K562 (cell line): ENCODE measurements at places on chromosomes 3 and 15. TPM values are rescaled to one million over a fixed set of nuclear protein-coding genes. Genes with fewer than 3 reads are reported as not detected.
A peak's percentile ranks its signal among the peaks of the same experiment; 100 is the strongest.

Gene GPR171
- total RNA-seq = 0.11 TPM in 1 of 2 replicates, not detected in the other

Gene HRG
- not detected in 2 replicates for total RNA-seq

Gene CGNL1
- 0.07 and 0.18 TPM in 2 replicates for total RNA-seq

Gene KNG1
- 0.07 and 0.09 TPM in 2 replicates for total RNA-seq

Gene MYZAP
- not detected in 2 replicates for total RNA-seq

Gene ZPLD1
- total RNA-seq = not detected in 2 replicates

Gene ACTL6A
- 107 TPM in 2 replicates for total RNA-seq

Gene NMNAT3
- total RNA-seq = 6.8 and 7.1 TPM in 2 replicates

Gene HGD
- 0.51 TPM in 1 of 2 replicates, not detected in the other for total RNA-seq

Gene SLC41A3
- total RNA-seq = 18.1 and 18.9 TPM in 2 replicates

Gene MGA
- total RNA-seq = 43.3 and 45.3 TPM in 2 replicates

Gene CFAP91
- not detected in 2 replicates for total RNA-seq

GRCh38 chr3:81592101-81592500 is 169.3 kb downstream of the GBE1 start:
- H3K27ac ChIP-seq = no peak overlapping the region
- DNase-seq = no peak
- no peaks in the 10 kb centered on the region for H3K4me1 ChIP-seq
- H3K4me3 ChIP-seq = no peak overlapping the region
- H3K36me3 ChIP-seq = peaks cover 2% of the 10 kb centered on the region; the same call in 1 of the 3 replicates

GRCh38 chr3:175434561-175434960 is 575.4 kb downstream of the NAALADL2 start:
- H3K27me3 ChIP-seq = no peaks in the 10 kb centered on the region
- no peak overlapping the region for H3K4me3 ChIP-seq
- DNase-seq = no peak
- H3K27ac ChIP-seq = no peak overlapping the region

GRCh38 chr3:43953814-43954692 is 263.3 kb downstream of the ABHD5 start:
- no peak for DNase-seq
- no peaks in the 10 kb centered on the region for H3K36me3 ChIP-seq
- peaks cover 42% of the 10 kb centered on the region for H3K27me3 ChIP-seq
- no peaks in the 10 kb centered on the region; the same call in 2 of the 3 replicates for H3K4me1 ChIP-seq
- H3K27ac ChIP-seq = no peak overlapping the region

DNA sequence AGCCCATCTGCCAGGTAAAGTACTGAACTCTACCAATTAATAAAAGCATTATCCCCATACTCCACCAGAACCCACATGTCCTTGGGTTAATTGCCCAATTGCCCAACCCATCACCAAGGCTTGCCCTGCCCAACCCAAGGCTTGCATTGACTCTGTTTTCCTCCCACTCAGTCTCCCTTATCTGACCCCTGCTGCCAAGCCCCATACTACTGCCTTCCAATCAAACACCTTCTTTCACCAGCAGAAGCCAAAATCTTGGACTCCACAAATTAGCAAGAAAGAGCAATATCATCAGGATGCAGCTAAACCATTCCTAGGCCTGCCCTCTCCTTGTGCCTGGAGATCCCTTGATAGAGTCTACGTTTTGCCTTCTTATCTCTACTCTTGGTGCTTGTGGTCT is 602.9 kb downstream of the NTRK3 start:
- H3K27me3 ChIP-seq = no peaks in the 10 kb centered on the region
- no peak for DNase-seq
- H3K36me3 ChIP-seq = peaks cover 24% of the 10 kb centered on the region; the same call in 1 of the 3 replicates
- H3K4me1 ChIP-seq = peaks cover 21% of the 10 kb centered on the region
- H3K27ac ChIP-seq = no peak overlapping the region; the same call in 2 of the 3 replicates

DNA sequence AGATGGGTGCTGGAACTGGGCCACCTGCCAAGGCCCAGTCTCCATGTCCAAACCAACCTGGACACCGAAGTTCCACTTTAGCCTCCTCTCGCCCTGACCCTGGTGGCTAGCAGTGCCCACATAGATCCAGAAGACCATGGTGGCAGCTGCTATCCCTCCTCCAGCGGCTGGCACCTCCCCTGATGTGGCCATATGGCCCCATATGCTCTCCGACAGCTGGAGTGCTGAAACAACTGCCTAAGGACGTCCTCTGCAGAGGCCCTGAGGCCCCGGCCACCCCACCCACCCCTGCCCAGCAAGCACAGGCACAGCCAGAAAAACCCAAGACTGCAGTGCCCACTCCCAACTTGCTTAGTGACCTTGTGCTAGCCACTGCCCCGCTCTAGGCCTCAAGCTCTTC is 182.3 kb upstream of the LINGO1 start:
- DNase-seq = no peak
- no peak overlapping the region for H3K27ac ChIP-seq
- H3K36me3 ChIP-seq = no peaks in the 10 kb centered on the region
- H3K4me1 ChIP-seq = no peaks in the 10 kb centered on the region

DNA sequence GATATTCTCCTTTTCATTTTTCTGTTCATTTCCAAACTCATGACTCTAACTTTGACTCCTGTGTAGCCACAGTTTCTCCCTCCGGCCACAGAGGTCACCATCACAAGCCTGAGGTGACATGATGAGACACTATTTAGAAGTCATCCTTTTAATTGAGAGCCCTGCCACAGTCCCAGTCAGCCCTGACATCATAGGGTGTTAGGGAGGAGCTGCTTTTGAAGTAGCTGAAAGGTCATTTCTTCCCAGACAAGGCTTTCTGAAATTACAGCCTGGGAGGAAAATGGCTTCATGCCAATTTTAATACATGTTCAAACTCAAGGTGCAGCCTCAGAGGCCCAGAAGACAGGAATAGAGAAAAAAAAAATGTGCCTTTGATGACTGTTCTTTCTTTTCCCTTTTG is 532.8 kb upstream of the TGFBR2 start:
- no peaks in the 10 kb centered on the region for H3K27me3 ChIP-seq
- H3K4me3 ChIP-seq = no peak overlapping the region
- no peaks in the 10 kb centered on the region for H3K36me3 ChIP-seq
- DNase-seq = no peak

- no peaks in the 10 kb centered on the region for H3K36me3 ChIP-seq
- no peak overlapping the region for H3K4me3 ChIP-seq
- no peak for DNase-seq
- no peaks in the 10 kb centered on the region; the same call in none of the 2 replicates for H3K27me3 ChIP-seq
These were observed 49.2 kb upstream of the CCDC54 start for GRCh38 chr3:107328069-107328468.

GRCh38 chr15:40365624-40366456 is 7.8 kb downstream of the DISP2 start:
- no peaks in the 10 kb centered on the region for H3K36me3 ChIP-seq
- H3K27me3 ChIP-seq = no peaks in the 10 kb centered on the region; the same call in 2 of the 3 replicates
- H3K27ac ChIP-seq = no peak overlapping the region
- no peak for DNase-seq
- H3K4me3 ChIP-seq = no peak overlapping the region

GRCh38 chr15:52282418-52282817 is 13.2 kb downstream of the MYO5C start:
- H3K4me1 ChIP-seq = no peaks in the 10 kb centered on the region
- no peaks in the 10 kb centered on the region for H3K36me3 ChIP-seq
- no peak for DNase-seq

GRCh38 chr3:185042312-185043050 is 110.4 kb downstream of the C3orf70 start:
- DNase-seq = no peak
- H3K4me3 ChIP-seq = no peak overlapping the region
- no peaks in the 10 kb centered on the region for H3K36me3 ChIP-seq
- no peaks in the 10 kb centered on the region for H3K27me3 ChIP-seq
- no peak overlapping the region for H3K27ac ChIP-seq

DNA sequence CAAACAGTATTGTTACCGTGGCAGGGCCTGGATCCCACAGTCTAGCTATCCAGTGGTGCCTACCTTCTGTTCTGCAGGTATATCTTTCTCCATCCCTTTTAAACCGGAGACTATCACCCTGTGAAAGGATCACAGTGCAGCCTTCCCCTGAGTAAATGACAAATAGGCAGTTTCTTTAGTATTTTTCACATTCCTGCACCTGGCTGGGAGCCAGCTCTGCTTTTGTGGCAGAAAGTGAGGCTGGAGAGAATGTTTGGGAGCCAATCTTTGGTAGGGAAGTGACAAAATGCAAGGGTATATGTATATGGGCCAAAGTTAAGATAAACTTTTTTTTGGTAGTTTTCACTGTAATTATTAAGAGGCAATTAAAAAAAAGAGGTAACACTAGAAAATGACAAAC is 54.8 kb downstream of the ARHGEF26 start:
- H3K4me3 ChIP-seq = no peak overlapping the region
- DNase-seq = no peak
- H3K36me3 ChIP-seq = no peaks in the 10 kb centered on the region
- H3K27me3 ChIP-seq = no peaks in the 10 kb centered on the region
- no peak overlapping the region for H3K27ac ChIP-seq

DNA sequence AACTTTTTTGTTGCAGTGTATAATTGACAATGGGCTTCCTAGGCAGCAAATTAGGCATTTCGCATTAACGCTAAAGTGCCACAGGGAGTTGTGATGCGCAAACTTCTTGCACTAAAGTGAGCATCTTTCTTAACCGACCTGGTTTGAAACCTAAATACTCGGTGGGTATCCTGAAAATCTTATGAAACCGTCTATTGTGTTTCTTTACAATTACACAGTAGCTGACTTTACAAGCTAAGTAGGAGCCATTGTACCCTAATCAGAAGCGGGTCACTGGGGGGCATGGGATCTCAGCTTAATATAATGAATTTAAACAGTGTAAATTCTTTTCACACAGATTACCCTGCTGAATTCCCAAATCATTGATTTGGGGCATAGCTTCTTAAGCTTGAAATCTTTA is 328.0 kb downstream of the KCNH8 start:
- H3K4me3 ChIP-seq = no peak overlapping the region
- no peak overlapping the region for H3K27ac ChIP-seq
- DNase-seq = no peak
- no peaks in the 10 kb centered on the region for H3K36me3 ChIP-seq
- H3K27me3 ChIP-seq = no peaks in the 10 kb centered on the region

DNA sequence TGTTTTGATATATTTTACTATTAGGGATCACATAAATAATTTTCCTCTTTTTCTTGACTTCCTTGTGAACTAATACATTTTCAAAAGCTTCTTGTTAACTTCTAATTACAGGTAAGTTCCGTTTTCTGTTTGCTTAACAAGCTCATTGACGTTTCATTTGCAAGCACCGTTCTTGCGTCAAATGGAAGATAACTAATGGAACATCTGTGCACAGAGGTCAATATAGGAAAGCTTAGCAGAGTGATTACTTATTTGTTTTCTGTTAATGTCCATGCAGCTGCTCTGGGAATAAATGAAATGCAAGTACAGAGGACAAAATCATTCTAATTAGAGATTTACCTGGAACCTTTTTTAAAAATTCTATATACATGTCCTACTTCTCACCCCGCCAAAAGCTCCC is 115.5 kb upstream of the C2CD4B start:
- H3K4me3 ChIP-seq = no peak overlapping the region
- no peaks in the 10 kb centered on the region for H3K27me3 ChIP-seq
- no peaks in the 10 kb centered on the region for H3K36me3 ChIP-seq
- DNase-seq = no peak
- no peaks in the 10 kb centered on the region for H3K4me1 ChIP-seq

DNA sequence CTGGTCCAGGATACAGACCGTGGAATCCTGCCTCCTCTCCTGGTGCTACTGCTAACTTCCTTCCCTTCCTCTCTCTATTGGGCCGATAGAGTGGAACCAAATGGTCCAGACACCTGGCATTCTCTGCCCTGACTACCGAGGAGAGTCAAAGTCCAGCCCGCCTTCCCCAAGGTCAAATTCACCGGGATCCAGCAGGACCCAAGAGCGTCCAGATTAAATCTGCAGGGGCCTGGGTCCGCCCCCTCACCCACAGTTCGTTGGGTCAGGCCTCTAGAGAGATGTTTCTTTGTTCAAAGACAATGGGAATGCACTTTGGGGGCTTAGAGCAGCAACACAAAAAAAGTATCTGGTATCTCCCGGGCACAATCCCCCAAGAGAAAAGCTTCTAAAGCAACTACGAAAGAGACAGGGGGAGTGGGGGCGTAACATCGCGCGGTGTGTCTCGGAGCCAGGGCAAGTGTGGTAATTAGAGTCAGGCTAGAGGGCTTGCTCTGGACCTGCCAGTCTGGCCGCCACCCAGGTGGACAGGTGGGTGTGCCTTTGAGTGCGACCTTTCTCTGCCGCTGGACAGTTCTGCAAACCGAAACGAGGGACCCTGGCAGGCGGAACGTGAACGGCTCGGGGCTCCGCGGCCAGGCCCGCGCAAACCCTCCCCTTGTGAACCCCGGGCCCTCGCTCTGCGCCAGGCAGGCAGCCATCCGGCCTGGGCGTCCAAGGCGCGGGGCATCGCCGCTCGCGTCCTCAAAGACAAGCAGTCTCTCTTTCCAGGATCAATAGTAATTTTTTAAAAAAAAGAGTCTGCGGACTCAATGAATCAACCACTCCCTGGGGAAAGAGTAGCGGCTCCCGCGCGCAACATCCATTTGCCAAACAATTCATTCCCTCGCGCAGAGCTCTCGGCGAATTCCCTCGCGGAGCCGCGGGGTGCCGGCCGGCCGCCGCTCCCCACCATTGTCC is 806 bp downstream of the KLHL25 start:
- DNase-seq = no peak
- H3K4me3 ChIP-seq = peak overlapping the region; percentile 56
- no peak overlapping the region for H3K27ac ChIP-seq
- peaks cover 9% of the 10 kb centered on the region for H3K4me1 ChIP-seq

DNA sequence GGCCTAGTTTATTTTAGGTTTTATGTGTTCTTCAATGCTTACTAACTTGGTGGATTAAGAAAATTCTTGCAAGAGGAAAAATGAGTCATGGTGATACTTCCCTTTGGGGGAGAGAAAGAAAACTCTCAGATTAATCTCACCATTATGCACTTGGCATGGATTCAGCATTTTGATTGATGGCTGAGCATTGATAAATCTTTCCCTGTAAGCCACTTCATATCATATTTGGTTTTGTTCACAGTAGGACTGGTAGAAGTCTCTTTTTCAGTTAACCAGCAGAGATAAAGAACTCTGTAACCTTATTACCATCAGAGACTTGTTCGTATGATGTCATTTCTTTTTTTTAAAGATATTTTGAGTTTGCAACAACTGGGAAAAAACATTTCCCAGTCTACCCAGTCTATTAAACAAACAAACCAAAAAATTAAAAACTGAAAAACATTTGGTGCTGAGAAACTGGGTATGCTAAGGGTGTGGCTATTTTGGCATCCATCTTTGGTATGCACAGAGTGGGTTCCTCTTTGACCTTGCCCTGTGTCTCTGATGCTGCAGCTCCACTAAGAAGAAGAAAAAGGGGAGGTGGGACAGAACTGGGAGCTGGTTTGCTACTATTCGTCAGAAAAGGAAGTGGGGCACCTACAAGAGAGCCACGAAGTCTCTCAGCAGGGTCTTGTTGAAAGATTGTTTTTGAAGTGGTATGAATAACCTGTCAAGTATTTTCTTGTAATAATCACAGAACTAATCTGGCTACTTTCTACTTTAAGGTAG is 17.2 kb downstream of the TMOD3 start:
- no peaks in the 10 kb centered on the region for H3K36me3 ChIP-seq
- peaks cover 4% of the 10 kb centered on the region for H3K4me1 ChIP-seq
- no peak overlapping the region for H3K4me3 ChIP-seq
- no peaks in the 10 kb centered on the region for H3K27me3 ChIP-seq

- peaks cover 14% of the 10 kb centered on the region for H3K36me3 ChIP-seq
- no peaks in the 10 kb centered on the region for H3K4me1 ChIP-seq
- no peak overlapping the region for H3K4me3 ChIP-seq
- H3K27me3 ChIP-seq = no peaks in the 10 kb centered on the region
- no peak for DNase-seq
- no peak overlapping the region for H3K27ac ChIP-seq
These were observed 101.9 kb downstream of the GLDN start for GRCh38 chr15:51443282-51443914.
